Neuronal stem cell (in vitro differentiated cells): ENCODE measurements at places on chromosomes 13 and 19.
A peak's percentile ranks its signal among the peaks of the same experiment; 100 is the strongest.

DNA sequence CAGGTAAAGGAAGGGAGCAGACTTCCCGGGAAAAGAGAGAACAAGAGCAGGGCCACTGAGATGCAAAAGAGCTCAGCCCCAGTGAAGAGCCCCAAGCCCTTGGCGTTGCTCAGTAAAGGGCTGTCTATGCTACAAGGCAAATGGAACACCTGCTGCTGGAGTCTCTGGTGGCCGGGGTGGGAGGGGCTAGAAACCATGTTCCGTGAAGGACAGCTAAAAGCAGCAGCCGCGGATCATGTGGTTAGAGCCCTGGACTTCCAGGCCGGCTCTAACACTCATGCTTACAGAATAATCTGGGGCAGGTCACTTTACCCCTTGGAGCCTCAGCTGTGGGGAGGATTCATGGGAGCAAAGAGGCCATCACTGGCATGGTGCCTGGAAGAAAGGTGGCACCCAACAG lies 17.8 kb downstream of the POU2F2 start:
- H3K4me1 ChIP-seq: peaks cover 13% of the 10 kb centered on the region
- H3K36me3 ChIP-seq: no peaks in the 10 kb centered on the region
- DNase-seq: no peak
- no peaks in the 10 kb centered on the region for H3K27me3 ChIP-seq
- no peak overlapping the region for H3K4me3 ChIP-seq

DNA sequence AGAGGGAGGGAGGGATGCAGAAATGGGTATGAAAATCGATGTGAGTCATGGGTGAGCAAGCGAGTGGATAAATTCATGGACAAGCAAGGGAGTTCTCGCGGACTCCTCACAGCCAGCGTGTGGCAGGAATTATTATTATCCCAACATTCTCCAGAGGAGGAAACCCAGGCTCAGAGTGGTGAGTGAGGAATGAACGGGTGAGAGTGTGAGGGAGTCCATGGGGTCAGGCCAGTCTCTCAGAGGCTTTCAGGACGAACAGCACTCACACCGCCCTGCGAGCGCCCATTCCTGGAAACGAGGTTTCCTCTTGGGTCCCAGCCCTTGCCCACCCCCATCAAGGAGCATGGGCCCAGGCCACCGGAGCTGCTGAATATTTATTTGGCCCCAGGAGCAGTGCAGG lies 6.3 kb upstream of the DNAAF3 start:
- peaks cover 6% of the 10 kb centered on the region for H3K4me1 ChIP-seq
- DNase-seq: no peak
- H3K27ac ChIP-seq: no peak overlapping the region
- H3K4me3 ChIP-seq: no peak overlapping the region
- H3K27me3 ChIP-seq: peaks cover 4% of the 10 kb centered on the region
- H3K36me3 ChIP-seq: no peaks in the 10 kb centered on the region

- no peak overlapping the region for H3K27ac ChIP-seq
- DNase-seq: no peak
- no peaks in the 10 kb centered on the region for H3K36me3 ChIP-seq
Observed at GRCh38 chr13:21960108-21960507, 289.2 kb downstream of the FGF9 start.

DNA sequence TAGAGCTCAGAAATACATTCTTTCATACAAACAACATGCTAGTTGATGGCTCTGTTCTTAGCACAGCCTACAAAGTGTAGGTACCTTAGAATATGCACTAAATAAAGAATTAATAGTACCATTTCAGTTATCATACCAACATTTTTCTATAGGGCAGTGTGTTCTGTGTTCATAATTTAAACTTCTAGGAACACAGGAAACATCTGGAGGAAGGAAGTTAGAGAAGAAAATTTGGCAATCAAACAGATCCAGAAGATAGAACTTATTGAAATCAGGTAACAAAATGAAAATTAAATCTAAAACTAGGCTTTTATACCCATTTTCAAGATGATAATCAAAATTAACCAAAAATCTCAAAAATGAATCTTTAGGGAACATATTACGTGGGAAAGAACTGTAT lies 527.5 kb downstream of the DCT start:
- H3K27me3 ChIP-seq: no peaks in the 10 kb centered on the region
- no peaks in the 10 kb centered on the region for H3K36me3 ChIP-seq
- no peak overlapping the region for H3K4me3 ChIP-seq
- no peak overlapping the region for H3K27ac ChIP-seq
- H3K4me1 ChIP-seq: no peaks in the 10 kb centered on the region
- DNase-seq: no peak

- DNase-seq: no peak
- no peak overlapping the region for H3K27ac ChIP-seq
- H3K36me3 ChIP-seq: no peaks in the 10 kb centered on the region
- H3K4me3 ChIP-seq: no peak overlapping the region
- H3K27me3 ChIP-seq: no peaks in the 10 kb centered on the region
Observed at GRCh38 chr19:41373993-41374392, 2.3 kb upstream of the TMEM91 start.

- H3K4me3 ChIP-seq: no peak overlapping the region
- no peaks in the 10 kb centered on the region for H3K27me3 ChIP-seq
- DNase-seq: no peak
- no peak overlapping the region for H3K27ac ChIP-seq
- H3K4me1 ChIP-seq: peaks cover 3% of the 10 kb centered on the region
Observed at GRCh38 chr13:51740698-51741097, 63.3 kb downstream of the DHRS12 start.

GRCh38 chr13:39675904-39676303 lies 20.4 kb downstream of the COG6 start:
- no peak overlapping the region for H3K4me3 ChIP-seq
- H3K36me3 ChIP-seq: peaks cover 3% of the 10 kb centered on the region
- H3K27me3 ChIP-seq: no peaks in the 10 kb centered on the region

DNA sequence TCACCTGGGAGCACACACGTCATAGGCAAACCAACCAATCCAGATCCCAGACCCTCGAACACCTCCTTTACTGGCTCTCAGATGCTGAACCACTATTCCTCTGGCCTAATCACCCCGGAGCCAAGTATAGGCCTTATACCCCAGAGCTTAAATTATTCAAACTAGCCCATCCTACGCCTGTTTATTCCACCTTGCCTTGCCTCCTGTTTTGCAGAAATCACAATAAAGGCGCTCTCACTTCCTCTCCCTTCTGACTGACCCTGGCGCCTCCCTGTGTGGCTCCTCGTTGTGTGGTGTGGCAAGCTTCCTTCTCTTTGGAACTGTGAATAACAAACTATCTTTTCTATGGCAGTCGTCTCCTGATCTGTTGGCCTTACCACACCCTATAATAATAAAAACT lies 354.9 kb downstream of the ENOX1 start:
- H3K27ac ChIP-seq: no peak overlapping the region
- DNase-seq: no peak
- no peaks in the 10 kb centered on the region for H3K36me3 ChIP-seq
- H3K4me3 ChIP-seq: no peak overlapping the region

DNA sequence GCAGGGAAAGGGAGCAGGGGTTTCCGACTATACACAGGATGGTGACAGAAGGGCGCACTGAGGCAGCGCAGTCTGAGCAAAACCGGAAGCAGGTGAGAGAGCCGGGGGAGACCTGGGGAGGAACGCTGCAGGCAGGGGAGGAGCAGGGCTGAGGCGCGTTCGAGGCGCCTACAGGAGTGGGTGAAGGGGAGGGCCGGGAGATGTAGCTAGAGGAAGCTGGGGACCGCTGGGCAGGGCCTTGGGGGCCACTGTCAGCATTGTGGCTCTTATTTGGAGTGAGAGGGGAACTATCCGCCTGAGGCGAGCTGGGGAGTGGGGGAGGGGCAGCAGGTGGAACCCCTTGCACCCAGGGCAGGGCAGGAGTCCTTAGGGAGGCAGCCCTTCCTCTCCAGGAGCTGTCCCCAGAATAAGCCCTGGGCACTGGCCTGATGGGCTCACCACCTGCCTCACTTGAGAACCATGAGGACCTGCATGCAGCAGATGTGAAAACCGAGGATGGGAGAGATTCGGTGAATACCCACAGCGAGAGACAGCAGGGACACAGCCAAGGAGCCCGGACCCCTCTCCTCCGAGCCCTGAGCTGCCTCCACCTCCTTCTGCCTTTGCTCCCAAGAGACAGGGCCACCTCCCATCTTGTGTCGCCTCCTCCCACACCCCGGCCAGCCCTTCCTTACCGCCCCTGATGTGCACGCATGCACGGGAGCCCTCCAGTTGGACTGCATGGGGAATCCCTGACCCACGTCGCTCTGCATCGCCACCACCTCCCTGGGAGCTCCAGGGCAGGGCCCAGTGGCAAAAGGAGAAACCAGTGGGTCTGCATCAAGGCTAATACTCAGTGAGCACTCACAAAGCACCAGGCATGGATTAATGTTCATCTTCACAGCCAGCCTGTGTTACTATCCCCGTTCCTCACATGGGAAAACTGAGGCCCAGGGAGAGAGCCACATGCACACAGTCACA lies 10.3 kb downstream of the AKT2 start:
- peaks cover 7% of the 10 kb centered on the region for H3K4me1 ChIP-seq
- DNase-seq: no peak
- no peak overlapping the region for H3K27ac ChIP-seq
- no peaks in the 10 kb centered on the region for H3K27me3 ChIP-seq
- H3K36me3 ChIP-seq: peaks cover 10% of the 10 kb centered on the region
- no peak overlapping the region for H3K4me3 ChIP-seq

GRCh38 chr13:70613295-70613694 lies 505.0 kb upstream of the KLHL1 start:
- no peaks in the 10 kb centered on the region for H3K4me1 ChIP-seq
- no peaks in the 10 kb centered on the region for H3K36me3 ChIP-seq
- no peak overlapping the region for H3K27ac ChIP-seq
- H3K27me3 ChIP-seq: no peaks in the 10 kb centered on the region

GRCh38 chr19:33849551-33850147 lies 53.0 kb downstream of the KCTD15 start:
- no peaks in the 10 kb centered on the region for H3K4me1 ChIP-seq
- no peak for DNase-seq
- H3K36me3 ChIP-seq: no peaks in the 10 kb centered on the region
- H3K4me3 ChIP-seq: no peak overlapping the region
- H3K27ac ChIP-seq: no peak overlapping the region

GRCh38 chr19:17282488-17283125 lies 906 bp downstream of the ANKLE1 start:
- H3K27ac ChIP-seq: no peak overlapping the region
- peak; percentile 81 for DNase-seq
- H3K36me3 ChIP-seq: peaks cover 24% of the 10 kb centered on the region
- H3K27me3 ChIP-seq: peaks cover 2% of the 10 kb centered on the region
- no peaks in the 10 kb centered on the region for H3K4me1 ChIP-seq
- H3K4me3 ChIP-seq: peak overlapping the region; percentile 51
